ENCODE measurements at places on chromosomes 7 and 10. TPM values are rescaled to one million over a fixed set of nuclear protein-coding genes. Genes with fewer than 3 reads are reported as not detected.

The GRM8 gene
- total RNA-seq, result not detected

The DYNC1I1 gene
- 1.6 TPM for total RNA-seq

The GRID2IP gene
- total RNA-seq, result not detected

The DDC gene
- total RNA-seq, result 0.52 TPM

The UNC5B gene
- total RNA-seq, result 6.3 TPM

The CD36 gene
- total RNA-seq, result 533 TPM

The VDAC2 gene
- 236 TPM for total RNA-seq

The IFIT1B gene
- total RNA-seq, result 2.1 TPM

All from skeletal muscle tissue (tissue), 5 donors.